Effector memory CD8-positive, alpha-beta T cell (primary cell): ENCODE measurements at places on chromosomes 3 and 15.

DNA sequence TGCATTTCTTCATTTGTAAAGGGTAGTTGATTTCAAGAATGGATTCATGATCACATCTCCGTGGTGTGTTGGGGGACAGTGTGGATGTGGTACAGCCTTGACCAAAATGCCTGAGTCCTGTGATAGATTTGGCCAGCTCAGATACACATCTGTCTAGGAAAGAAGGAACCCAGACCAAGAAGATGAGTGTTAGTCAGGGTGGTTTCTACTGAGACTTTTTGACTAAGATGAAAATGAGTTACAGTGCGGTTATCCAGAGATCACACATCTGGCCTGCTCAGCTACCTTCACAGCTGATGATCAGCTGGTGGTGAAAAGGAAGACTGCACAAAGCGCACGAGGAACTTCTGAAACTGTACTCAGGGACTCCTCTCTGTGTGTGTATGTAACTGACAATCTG lies 68.0 kb downstream of the FNDC3B start:
- DNase-seq: peak; percentile 52
- peaks cover 59% of the 10 kb centered on the region for H3K4me1 ChIP-seq
- peak overlapping the region; percentile 77 for H3K4me3 ChIP-seq
- H3K27me3 ChIP-seq: no peaks in the 10 kb centered on the region
- H3K27ac ChIP-seq: peak overlapping the region; percentile 91

DNA sequence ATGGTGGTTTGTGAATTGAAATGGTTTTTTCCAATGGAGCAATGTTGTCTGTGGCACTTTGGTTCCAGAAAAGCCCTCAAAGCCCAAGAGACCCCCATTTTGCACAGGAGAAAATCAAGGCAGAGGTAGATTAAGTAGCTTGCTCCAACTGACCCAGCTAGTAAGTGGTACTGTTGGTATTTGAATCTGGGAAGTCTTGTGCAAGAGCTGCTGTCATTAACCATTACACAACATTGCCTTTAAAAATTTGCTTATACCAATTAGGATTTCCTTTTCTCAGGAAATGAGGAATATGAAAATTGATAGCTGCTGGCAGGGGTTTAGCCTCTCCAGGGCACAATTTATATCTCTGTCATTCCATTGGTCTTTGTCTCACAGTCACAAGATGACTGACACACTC lies 102.4 kb upstream of the UBE3A start:
- H3K4me3 ChIP-seq: no peak overlapping the region
- H3K27ac ChIP-seq: no peak overlapping the region
- no peaks in the 10 kb centered on the region for H3K4me1 ChIP-seq
- no peaks in the 10 kb centered on the region for H3K27me3 ChIP-seq
- peaks cover 2% of the 10 kb centered on the region for H3K36me3 ChIP-seq

- DNase-seq: no peak
- no peak overlapping the region for H3K27ac ChIP-seq
- H3K36me3 ChIP-seq: no peaks in the 10 kb centered on the region
- no peak overlapping the region for H3K4me3 ChIP-seq
- no peaks in the 10 kb centered on the region for H3K27me3 ChIP-seq
These were observed 214.4 kb downstream of the THSD4 start for GRCh38 chr15:71329497-71330260.

DNA sequence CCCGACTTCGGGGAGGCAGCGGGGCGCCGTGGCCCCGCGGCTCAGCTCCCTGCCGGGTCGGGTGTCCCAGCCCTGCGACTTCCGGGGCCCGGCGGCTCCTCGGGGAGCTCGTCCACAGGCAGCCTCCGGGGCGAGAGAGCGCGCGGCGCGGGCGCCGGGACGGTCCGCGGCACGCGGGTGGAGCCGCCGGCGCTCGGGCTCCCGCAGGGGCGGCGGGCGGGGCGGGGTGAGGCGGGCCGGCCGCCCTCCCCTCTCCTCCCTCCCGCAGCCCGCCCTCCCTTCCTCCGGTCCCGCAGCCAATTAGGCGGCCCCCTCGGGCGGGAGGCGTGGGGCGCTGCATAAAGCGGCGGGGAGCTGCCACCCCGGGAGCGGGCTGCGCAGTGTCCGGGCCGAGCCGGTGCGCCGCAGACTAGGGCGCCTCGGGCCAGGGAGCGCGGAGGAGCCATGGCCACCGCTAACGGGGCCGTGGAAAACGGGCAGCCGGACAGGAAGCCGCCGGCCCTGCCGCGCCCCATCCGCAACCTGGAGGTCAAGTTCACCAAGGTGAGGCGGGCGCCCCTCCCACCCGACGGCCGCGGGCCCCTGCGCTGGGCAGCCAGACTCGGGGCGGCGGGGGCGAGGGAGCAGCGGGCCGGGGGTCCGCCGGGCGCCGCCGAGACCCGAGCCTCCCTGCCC lies at the start of gene ALDH1A3:
TSS of gene ALDH1A3 (plus strand) at position 368 of the 675 bp plus-strand sequence. CDS start at position 445, 77 bp downstream.
- no peaks in the 10 kb centered on the region for H3K36me3 ChIP-seq
- H3K4me1 ChIP-seq: no peaks in the 10 kb centered on the region
- DNase-seq: no peak
- H3K27ac ChIP-seq: no peak within 1 kb of the TSS
- peaks cover 76% of the 10 kb centered on the region for H3K27me3 ChIP-seq
- H3K4me3 ChIP-seq: peak within 1 kb of the TSS; percentile 64

- no peak overlapping the region for H3K4me3 ChIP-seq
- H3K36me3 ChIP-seq: no peaks in the 10 kb centered on the region
- peak overlapping the region; percentile 35 for H3K27ac ChIP-seq
- peaks cover 7% of the 10 kb centered on the region for H3K4me1 ChIP-seq
- H3K27me3 ChIP-seq: no peaks in the 10 kb centered on the region
These were observed 192.0 kb downstream of the GHSR start for GRCh38 chr3:172256101-172256734.

DNA sequence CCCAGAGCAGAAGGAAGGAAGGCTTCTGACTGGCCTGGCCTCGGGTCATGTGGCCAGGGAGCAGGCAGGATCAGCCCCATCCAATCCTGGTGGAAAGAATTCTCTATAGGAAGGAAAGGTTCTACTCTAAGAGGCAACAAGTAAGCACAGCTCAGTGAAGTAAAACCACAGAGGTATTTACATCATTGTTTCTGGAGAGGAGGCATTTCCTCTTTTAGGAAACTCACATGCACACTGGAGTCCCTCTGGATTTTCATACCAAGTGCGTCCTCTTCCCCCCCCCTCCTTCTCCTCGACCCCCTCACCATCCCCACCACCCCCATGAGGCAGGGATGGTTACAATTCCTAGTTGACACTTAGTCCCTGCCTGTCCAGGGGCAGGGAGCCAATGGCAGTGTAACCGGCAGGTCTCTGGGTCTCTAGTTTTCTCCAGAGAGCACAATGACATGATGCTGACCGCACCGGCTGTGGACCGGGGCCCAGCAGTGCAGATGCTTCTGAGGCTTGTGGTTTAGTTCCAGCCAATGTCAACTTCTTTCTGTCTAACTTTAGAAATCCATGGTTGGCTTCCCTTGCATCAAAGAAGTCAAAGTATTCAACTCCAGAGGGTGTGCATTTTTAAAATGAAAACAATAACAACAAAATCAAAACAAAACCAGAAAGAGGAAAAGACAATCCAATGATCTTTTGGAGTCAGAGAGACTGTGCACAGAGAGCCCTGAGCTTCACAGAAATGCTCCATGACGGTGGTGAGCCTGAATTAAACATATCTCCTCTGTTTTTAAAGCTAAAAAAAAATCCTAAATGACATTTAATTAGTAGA lies 230.3 kb upstream of the TLE3 start:
- H3K27me3 ChIP-seq: no peaks in the 10 kb centered on the region
- H3K36me3 ChIP-seq: no peaks in the 10 kb centered on the region
- H3K4me3 ChIP-seq: no peak overlapping the region
- H3K4me1 ChIP-seq: peaks cover 2% of the 10 kb centered on the region

- no peaks in the 10 kb centered on the region for H3K27me3 ChIP-seq
- no peaks in the 10 kb centered on the region for H3K4me1 ChIP-seq
- H3K4me3 ChIP-seq: no peak overlapping the region
- no peak overlapping the region for H3K27ac ChIP-seq
- peaks cover 38% of the 10 kb centered on the region for H3K36me3 ChIP-seq
These were observed 107.5 kb upstream of the SLC2A2 start for GRCh38 chr3:171133796-171134569.
